ENCODE measurements at places on chromosomes 4 and X.

DNA sequence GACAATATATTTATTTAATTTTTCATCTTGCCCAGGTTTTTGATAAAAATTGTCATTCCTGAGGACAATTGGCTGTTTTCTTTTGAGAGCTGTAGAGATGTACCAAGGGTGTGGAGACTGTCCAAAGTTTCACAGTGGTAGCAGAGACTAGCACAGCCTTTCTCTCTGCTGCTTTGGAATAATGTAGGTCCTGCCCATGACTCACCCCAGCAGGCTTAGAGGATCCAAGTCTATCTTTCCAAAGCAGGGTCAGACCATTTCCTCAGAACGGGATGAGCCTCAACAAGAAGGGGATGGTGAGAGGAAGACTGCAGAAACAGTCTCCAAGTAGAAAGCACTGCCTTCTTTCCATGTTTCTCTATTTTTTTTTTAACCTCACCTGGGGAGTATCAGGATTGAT is 131.5 kb upstream of the RPL34 start:
- no peak for DNase-seq

DNA sequence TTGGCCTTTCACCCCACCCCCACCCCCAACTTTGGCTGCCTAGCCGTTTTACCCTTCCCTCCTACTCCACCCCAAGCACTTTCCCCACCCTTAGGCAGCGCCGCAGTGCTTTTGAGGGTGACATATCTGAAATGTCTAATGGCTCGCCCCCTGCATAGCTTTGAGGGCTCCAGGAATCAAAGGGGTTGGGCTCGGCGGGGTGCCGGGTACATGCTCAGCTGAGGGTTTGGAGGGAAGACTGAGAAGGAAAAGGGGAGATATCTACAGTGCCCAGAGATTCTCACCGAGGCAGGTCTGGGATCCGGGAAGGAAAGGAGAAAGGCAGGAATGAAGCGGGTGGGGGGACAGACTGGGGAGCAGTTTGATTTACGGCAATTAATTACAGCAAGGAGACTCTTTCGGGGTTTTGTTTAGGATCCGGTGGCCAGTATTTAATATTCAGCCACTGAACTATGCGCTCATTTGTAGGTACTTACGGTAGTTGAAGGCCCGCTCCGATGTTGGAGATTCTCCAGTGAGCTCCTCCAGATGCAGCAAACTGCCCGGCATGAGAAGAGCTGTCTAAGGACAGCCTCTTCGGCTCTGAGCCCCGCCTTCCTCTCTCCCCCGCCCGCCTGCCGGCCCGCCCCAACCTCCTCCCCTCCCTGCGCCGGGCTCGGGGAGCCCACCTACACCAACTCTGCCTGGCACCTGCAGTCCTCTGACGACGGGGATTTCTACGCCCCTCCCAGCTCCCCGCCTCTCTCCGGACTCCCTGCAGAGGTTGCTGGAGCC is at the start of gene IGSF1:
IGSF1 (minus strand) TSS at position 569 of the 774 bp plus-strand sequence. CDS start 2,632 bp downstream, outside the sequence.
- peak; percentile 4 for DNase-seq

GRCh38 chr4:71267244-71267643 is 71.6 kb upstream of the SLC4A4 start:
- DNase-seq = no peak

DNA sequence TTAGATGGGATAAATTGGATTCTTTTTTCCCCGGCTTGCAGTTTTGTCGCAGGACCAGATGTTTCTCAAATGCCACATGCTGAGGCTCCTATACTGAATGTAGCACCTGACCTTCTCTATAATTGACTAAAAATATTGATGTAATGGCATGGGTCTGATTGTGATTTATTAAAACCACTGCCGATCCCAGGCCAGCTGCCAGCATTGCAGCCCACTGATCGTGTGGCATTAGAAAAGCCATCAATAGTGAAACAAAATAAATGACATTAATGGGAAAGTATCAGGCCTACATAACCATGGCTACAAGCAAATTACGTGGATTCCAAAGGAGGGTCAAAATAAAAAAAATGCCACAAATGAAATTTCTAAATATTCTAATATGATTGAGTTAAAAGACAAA is 98.7 kb downstream of the MAB21L2 start:
- DNase-seq = no peak

DNA sequence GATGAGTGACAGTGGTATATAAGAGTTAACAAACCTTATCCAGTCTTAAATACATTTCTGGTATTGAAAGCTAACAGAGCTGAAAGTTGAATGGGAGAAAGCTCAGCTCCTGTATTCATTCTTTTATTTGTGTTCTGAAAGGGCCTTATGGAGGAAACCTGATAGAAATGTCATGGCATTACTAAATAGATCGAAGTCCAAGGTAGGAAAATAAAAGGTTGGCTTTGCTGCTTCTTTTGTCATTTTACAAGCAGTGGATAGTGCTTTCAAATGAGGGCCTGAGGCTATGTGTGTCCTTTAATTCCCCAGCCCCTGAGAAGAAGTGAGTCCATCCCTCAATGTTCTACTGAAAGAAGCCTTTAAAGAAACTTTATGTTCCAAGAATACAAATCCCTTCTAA is 974.3 kb upstream of the INTU start:
- no peak for DNase-seq

GRCh38 chr4:8010618-8011017 is 71.0 kb upstream of the AFAP1 start:
- DNase-seq = peak; percentile 72

DNA sequence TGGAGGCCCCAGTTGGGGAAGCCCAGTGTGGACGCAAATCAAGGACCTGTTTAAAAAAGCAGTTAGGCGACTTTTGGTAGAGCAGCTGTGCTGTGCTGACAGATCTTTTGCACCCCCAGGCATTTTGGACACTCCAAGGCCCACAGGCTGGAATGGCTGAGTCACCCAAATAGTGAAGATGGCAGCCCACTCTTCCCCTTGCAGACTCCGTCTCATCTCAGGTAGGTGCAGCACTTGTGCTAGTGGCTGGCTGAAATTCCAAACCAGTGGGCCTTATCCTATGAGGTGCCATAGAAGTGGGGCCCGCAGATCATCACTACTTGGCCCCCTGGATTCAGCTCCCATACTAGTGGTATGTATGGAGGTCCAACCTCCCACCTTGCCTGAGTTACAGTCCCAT is 42.8 kb downstream of the CPXCR1 start:
- no peak for DNase-seq

- DNase-seq = no peak
Observed at GRCh38 chrX:63855896-63856295, 70.9 kb upstream of the ARHGEF9 start.

- no peak for DNase-seq
Observed at GRCh38 chr4:114364857-114365256, 233.8 kb upstream of the UGT8 start.

DNA sequence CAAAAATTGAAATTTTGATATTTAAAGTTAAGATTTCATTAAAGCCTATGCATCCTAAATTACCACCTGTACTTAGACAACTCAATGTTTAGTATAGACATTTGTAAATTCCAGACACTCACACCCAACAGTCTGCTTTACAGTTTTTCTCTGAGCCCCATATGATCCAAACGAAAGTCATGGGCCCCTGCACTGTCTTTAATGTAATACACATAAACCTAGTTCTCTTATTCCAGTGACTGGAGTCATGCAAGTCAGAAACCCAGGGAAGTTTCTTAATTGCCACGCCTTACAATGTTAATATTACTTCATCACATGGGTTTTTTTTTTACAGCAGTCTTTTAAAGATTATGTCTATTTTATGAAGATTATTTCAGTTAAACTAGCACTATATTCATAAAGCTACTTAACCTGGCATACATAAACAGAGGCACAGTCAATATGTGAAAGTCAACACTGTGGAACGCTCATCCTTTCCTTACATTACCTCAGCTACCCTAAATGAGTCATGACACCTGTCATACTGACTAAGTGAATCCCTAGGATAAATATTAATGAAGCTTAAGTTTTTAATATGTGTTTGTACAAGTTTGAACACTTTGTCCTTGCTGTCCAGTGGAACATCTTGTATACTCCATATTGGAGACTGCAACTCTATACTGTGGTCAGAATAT is 67.7 kb upstream of the H2AZ1 start:
- DNase-seq = no peak

DNA sequence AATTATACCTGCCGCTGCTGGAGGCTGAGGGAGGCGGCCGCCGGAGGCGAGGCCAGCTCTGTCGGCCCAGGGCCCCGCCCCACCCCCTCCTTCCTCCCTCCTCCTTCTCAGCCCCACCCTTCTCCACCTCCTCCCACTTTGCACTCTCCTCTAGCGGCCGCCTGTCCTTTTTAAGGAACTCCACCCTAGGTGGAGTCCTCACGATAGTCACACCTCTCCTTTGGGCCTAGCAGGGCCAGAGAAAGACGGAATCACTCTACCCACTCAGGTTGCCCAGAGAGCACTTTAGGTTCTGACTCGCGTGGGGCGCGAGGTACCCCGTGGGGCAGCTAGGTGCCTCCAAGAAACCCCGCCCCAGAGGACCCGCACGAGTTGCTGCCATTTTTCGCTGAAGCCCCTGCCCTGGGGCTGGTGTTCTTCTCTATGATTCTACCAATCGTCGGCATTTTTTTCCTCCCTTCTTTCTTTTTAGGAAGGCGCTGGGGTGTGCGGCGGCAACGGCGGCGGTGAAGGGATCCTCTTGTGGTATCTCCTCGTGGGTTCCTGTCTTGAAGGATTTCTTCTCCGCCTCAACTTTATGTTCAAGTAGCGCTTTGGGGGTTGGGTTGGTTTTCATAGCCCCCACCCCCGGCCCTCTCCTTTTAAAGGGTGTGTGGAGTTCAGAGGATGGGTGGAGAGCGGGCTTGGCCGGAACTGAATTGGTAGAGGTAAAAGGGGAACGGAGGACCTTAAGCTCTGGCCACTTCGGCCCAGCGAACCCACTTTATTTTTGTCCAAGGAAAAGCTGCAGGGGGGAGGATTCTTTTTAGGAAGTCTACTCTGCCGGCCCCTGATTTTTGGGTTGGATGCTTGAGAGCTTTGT is at the start of gene KLF8:
KLF8 (plus strand) TSS at position 136 of the 862 bp plus-strand sequence. CDS start 979 bp downstream, outside the sequence.
- peak; percentile 2 for DNase-seq

DNA sequence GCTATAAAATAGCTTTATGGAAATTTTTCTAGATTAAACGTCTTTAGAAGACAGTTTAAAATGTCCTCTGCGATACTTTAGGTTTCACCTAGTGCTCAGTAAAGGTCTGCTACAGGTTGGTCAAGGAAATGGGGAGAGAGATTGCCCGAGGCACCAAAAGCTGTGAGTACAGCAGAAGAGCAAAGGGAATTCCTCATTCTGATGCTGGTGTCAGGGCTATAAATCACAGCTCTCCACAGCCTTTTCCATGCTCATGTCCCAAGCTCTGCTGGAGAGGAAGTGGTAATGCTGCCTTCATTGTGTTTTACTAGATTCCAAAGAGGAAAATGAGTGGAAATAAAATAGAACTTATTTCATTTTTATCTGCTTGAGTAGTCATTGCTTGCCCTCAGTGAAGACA is 2060.4 kb downstream of the ARAP2 start:
- DNase-seq = no peak

- DNase-seq = no peak
Observed at GRCh38 chrX:129769467-129770154, 10.1 kb upstream of the SASH3 start.

GRCh38 chr4:111636961-111637585 is 508.2 kb upstream of the FAM241A start:
- no peak for DNase-seq

- no peak for DNase-seq
Observed at GRCh38 chr4:36288731-36289426, 7.5 kb downstream of the DTHD1 start.

- no peak for DNase-seq
Observed at GRCh38 chr4:174317531-174317930, 33.8 kb downstream of the CEP44 start.

DNA sequence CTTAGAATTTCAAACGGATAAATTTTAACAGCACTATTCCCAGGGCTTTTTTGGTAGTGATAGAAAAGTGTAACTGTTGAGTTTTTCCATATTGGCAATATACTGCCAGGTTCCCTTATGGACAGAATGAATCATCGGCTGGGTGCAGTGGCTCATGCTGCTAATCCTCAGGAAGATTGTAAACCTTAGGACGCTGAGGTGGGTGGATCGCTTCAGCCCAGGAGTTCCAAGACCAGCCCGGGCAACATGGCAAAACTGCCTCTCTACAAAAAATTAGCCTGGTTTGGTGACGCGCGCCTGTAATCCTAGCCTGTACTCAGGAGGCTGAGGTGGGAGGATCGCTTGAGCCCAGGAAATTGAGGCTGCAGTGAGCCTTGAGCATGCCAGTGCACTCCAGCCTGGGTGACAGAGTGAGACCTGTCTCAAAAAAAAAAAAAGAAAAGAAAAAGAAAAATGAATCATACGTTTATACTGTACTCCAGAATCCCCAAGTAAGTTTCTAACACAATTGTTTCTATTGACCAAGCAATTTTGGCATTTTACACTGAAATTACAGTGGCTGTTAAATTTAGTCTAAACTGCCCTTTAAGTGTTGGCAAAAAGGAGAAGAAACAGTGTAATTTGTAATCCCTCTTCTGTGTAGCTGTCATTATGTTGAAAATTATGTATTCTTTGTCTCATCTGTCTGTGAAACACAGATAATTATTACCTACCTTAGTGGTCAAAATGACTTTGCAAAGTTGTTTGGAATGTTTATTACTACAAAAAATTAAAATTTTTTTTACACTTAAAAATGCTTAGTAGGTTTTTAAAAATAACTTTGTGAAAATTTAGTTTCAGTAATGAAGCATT is 1.8 kb downstream of the SLC30A9 start:
- no peak for DNase-seq

GRCh38 chr4:9933956-9934355 is 87.3 kb downstream of the SLC2A9 start:
- DNase-seq = no peak

GRCh38 chrX:48492293-48492910 is 16.4 kb upstream of the PORCN start:
- no peak for DNase-seq

GRCh38 chrX:70878902-70879301 is 29.6 kb downstream of the TEX11 start:
- DNase-seq = no peak

GRCh38 chr4:185254434-185254833 is 45.0 kb downstream of the SNX25 start:
- no peak for DNase-seq

GRCh38 chr4:138963412-138963811 is 52.2 kb upstream of the NOCT start:
- no peak for DNase-seq

GRCh38 chr4:26175006-26175786 is 145.6 kb upstream of the RBPJ start:
- DNase-seq = no peak

DNA sequence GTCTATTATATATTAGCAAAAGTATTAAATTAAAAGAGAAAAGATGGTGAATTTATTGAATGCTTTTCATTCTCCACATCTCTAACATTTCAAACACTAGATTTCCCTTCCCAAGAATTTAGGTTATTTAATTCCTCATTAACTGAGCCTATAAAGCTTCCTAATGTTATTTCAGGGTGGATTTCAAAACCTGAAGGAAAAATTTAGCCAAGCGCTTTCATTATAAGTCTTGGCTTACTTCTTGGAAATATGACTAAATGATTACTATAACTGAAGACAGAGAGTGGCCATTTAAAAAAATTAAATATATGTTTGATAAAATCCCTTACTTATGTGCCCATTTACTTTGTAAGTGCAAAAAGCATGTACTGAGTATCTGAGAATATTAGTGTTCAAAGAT is 141.8 kb upstream of the ARSJ start:
- no peak for DNase-seq

Data from COLO829 (cell line).